Stimulated activated CD8-positive, alpha-beta memory T cell treated with anti-CD3 and anti-CD28 coated beads, Interleukin-7, amount 100 ng/mL, for 1 hour (primary cell): ENCODE measurements at places on chromosomes 2 and 18.

DNA sequence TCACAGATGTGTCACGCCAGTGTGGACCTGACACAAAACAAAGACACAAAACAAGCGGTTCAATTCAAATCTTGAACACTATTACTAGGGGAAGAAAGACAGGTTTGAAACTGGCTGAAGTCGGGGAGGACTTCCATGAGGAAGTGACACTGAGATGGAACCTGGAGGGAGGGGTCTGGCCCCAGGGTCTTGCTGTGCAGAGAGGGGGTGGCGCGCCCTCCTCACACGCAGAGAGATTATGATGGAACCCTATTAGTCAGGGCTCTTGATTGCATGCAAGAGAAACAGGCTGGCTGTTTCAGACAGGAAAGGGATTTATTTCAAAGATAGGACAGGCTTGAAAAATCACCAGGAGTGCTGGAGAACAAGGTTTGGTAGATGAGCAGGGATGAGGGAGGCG, 363.6 kb upstream of the HS6ST1 start:
- no peak for DNase-seq

DNA sequence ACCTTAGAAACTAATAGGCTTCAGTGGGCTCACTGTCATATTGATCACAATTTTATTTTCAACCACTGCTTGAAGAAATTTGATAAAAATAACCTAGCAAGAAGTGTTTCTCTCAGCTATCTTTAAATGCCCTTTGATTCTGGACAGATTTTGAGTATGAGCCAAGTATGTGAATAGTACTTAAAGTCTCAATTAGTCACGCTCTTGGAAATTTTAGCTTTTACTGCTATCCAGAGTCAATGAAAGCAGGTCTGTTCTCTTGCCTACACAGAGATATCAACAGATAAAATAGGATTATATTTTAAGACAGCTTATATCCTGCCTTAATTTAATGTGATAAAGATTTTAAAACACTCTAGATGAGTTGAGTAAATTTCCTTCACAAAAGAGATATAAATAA, 337.3 kb downstream of the CBLN2 start:
- DNase-seq: no peak

DNA sequence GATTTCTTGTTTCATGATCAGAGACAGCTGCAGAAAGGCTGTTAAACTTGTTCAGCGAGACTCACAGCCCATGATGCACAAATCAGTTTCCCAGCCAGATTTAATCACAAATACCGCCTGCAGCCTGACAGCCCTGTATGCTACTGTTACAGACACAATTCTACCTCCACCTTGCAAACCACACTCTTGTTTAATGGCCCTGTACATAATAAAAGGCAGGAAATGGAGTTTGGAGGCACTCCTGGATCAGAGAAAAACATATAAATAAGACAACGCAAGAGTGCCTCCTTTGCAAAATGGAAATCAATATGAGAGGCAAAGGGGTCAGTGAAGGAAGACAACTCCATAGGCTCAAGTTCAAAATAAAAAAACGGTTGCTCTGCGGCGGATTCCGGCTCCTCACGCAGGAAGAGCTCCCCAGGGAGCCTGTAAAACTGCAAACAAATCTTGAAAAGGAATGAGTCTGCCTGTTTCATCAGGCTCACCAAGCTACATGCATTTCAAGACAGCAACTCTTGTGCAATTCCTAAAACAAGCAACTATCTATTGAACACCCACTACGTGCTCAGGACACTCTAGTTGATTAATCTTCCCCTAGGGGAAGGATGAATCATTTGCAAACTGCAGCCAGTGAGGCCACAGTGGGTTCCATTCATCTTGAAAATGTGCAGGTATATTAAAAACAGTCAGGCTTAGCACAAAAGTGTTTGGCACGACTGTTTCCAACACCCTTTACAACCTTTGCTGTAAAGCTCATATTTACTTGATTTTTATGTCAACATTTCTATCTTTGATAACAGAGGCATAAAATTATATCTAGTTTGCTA, 37.5 kb downstream of the TBC1D8 start:
- DNase-seq: no peak

GRCh38 chr2:62431512-62431911, 74.5 kb downstream of the TMEM17 start:
- no peak for DNase-seq

DNA sequence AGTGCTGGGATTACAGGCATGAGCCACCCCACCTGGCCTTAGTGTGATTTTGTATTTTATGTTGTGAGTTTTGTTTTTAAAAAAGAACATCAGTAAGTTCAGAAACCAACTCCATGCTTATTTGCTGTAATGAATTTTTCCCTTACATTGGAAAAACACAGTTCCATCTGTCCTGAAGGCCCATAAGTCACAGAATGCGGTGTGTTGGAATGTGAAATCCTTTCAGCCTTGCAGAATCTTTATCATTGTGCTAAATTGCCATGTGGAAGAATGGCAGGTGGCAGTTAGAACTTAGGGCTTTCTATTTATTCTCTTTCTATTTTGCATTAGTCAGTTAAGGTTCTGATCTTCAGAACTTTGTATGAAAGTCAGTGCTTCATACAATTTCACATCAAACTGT, 52.6 kb downstream of the NEDD4L start:
- DNase-seq: no peak

GRCh38 chr2:231018184-231018583, 19.1 kb upstream of the C2orf72 start:
- DNase-seq: no peak

- no peak for DNase-seq
These were observed 20.4 kb upstream of the KCNS3 start for GRCh38 chr2:17858064-17858463.

GRCh38 chr2:241074065-241074818, 27.8 kb downstream of the MTERF4 start:
- no peak for DNase-seq
